ENCODE measurements at places on chromosomes 2 and 18. TPM values are rescaled to one million over a fixed set of nuclear protein-coding genes. Genes with fewer than 3 reads are reported as not detected.

PKDCC gene
- 2.1 TPM for total RNA-seq

RNF25 gene
- 33.5 TPM for total RNA-seq

PCGF1 gene
- total RNA-seq, result 56.9 TPM

RASGRP3 gene
- total RNA-seq, result not detected

ATG9A gene
- total RNA-seq, result 44.2 TPM

ALPG gene
- total RNA-seq, result not detected

CIAO1 gene
- 76.9 TPM for total RNA-seq

LYPD6 gene
- total RNA-seq, result 5.6 TPM

CRYGD gene
- total RNA-seq, result not detected

POTEF gene
- not detected for total RNA-seq

FOXD4L1 gene
- 0.25 TPM for total RNA-seq

ARHGAP25 gene
- 3.1 TPM for total RNA-seq

Measured in NCI-H460 (cell line).